ENCODE measurements at places on chromosomes 1 and 21. TPM values are rescaled to one million over a fixed set of nuclear protein-coding genes. Genes with fewer than 3 reads are reported as not detected.

HES3 gene
- not detected for total RNA-seq

GNL2 gene
- 65.7 TPM for total RNA-seq

PLD5 gene
- total RNA-seq = 2.4 TPM

AMPD1 gene
- total RNA-seq = not detected

RNU1-4 gene
- not detected for total RNA-seq

RIMS3 gene
- total RNA-seq = 1.3 TPM

IL20 gene
- not detected for total RNA-seq

OR2G6 gene
- not detected for total RNA-seq

CITED4 gene
- total RNA-seq = 77.9 TPM

All from A549 treated with dexamethasone at 1 μM for 4 hours (cell line).